Esophagus mucosa (tissue), 1 donor: ENCODE measurements at places on chromosomes 12 and 14.

- ATAC-seq = no peak
These were observed 34.2 kb upstream of the PLBD1 start for GRCh38 chr12:14601692-14602478.

GRCh38 chr14:22622255-22622654 lies 21.9 kb downstream of the OR6J1 start:
- ATAC-seq = no peak

DNA sequence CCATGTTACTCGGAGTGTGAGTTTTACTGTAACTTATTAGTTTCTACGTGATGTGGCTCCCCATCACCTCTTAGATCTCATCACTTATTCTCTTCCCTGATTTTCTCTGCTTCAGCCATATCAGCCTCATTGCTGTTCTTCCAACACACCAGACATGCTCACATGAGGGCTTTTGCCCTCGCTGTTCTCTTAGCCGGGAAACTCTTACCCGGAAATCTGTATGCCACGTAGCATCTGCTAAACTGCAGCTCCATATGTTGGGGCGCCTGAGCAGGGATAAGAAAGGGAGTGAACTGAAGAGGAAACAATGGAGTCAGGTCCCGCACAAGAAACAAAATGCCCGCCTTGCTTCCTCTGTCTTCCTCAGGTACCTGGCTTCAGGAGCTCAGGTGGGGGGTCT lies 16.6 kb downstream of the SMUG1 start:
- no peak for ATAC-seq

GRCh38 chr14:62934439-62934838 lies 110.8 kb downstream of the KCNH5 start:
- ATAC-seq = no peak

DNA sequence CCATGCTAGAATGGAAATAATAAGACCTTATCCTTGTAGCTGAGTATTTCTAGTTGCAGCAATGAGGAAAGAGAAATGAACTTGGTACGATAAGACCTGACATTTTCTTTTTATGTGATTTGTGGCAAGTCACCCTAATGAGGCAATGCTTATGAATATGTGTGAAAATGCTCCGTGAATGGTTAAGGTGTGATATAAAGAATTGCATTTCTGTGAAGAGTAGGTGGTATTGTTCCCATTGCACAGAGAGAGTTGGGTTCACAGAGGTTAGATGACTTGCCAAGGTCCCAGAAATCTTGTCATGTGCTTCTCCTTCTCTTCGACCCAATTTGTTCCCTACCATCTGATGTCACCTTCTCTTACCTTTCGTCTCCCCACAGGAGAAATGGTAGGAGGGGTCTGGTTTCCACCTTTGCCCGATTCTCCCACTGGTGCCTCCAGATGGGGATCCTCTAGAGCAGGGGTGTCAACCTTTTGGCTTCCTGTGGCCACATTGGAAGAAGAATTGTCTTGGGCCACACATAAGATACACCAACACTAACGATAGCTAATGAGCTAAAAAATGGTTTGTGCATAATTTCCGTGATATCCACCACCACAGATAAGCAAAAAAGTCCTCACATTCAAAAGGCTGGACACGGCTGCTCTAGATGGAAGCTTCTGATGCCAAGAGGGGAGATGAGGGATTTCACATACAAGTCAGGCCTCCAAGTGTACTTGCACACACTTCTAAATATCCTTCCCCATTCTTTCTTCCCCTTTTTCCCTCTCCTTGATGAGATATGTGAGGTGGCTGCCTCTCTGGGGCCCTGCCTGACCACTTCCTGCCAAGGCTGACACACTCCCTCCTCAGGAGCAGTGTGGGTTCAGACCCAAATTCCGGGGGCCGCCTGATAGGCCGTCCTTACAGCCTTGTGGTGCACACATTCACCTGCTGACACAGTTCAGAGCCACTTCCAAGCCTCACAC lies 96.1 kb downstream of the PLXNC1 start:
- peak; percentile 49 for ATAC-seq

- no peak for ATAC-seq
These were observed 353.2 kb downstream of the BCAT1 start for GRCh38 chr12:24595652-24596235.

DNA sequence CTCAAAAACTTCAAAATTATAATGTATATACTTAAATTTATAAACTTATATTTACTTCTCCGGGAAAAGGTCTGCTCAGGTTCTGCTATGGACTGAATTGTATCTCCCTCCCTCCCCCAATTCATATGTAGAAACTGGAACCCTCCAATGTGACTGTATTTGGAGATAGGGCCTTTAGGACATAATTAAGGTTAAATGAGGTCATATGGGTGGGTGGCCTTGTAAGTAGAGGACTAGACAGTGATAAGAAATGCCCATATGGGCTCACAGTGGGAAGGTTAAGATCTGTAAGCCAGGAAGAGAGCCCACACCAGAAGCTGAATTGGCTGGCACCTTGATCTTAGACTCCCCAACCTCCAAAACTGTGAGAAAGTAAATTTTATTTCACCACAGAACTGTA lies 84.5 kb downstream of the TAOK3 start:
- no peak for ATAC-seq
